Fibroblast of skin of scalp (primary cell): ENCODE measurements at places on chromosomes 5 and 9.

- DNase-seq, result no peak
Observed at GRCh38 chr9:96256800-96257199, 45.2 kb downstream of the HSD17B3 start.

DNA sequence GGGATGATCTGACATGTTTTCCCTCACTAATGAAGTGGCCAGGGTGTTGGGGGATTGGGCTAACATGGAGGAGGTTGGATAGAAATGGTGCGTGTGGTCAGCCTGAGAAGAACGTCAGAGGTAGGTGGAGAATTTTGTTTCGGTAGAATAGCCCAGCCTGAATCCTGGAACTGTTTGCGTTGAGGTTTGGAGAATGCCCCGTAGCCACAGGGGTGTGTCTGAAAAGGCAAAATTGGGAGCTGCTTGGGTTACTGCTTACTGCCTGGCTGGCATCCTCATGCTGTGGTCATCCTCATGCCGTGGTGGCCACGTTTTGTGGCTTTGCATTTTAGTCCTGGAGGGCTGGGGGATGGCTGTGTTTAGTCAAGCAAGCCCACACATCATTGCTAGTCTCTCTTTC, 236.9 kb downstream of the GOLPH3 start:
- no peak for DNase-seq

GRCh38 chr9:136437839-136438547, 1.7 kb downstream of the INPP5E start:
- DNase-seq, result no peak

- DNase-seq, result no peak
Observed at GRCh38 chr5:97453263-97453662, 270.2 kb upstream of the RIOK2 start.
